ENCODE measurements at places on chromosomes 1 and 21. TPM values are rescaled to one million over a fixed set of nuclear protein-coding genes. Genes with fewer than 3 reads are reported as not detected.

GRCh38 chr21:30793581-30794314, 19.3 kb downstream of the KRTAP8-1 start:
- no peak for DNase-seq

- no peak for DNase-seq
Measured at GRCh38 chr1:64323054-64323453, 119.6 kb downstream of the UBE2U start.

GRCh38 chr1:29120947-29121485, 2.7 kb downstream of the TMEM200B start:
- DNase-seq = no peak

DNA sequence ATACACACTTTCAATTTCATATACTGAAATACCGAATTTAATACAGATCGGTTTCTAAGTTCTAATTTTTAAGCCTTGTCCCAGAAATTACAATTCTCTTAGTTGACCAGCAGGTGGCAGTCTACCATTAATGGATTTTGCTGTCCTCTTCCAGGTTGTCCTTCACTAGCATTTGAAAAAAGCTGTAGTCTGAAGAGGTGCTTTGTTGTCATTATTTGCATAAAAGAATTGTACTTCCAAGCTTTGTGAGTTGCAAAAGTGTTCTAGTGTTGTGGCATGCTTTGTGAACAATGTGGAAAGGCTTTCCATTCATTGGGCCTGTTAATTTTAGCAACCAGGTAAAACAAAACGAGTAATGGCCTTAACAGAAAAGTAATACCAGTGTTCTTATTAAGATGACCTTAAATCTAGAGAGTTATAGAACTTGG, 193.6 kb downstream of the RPS6KC1 start:
- no peak for DNase-seq

DNA sequence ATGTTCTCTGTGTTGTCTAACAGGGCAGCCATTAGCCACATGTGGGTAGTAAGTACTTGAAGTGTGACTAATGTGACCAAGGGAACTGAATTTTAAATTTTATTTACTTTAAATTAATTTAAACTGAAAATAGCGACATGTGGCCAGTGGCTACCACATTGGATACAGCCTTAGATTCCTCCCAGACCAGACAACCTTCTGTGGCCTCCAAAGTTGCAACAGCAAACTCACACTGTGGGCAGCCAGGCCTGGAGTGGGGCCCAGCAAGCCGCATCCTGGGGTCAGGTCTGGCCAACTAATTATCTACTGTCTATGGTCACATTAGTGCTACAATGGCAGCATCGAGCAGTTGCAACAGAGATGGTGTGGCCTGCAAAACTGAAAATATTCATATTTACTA, 11.7 kb downstream of the EIF2D start:
- no peak for DNase-seq

DCST2 gene
- 0.57 TPM for total RNA-seq

- DNase-seq = no peak
Measured at GRCh38 chr1:226549094-226549936, 751 bp downstream of the STUM start.

BEST4 gene
- total RNA-seq = not detected

- no peak for DNase-seq
Measured at GRCh38 chr1:168301664-168302320, 21.1 kb downstream of the TBX19 start.

ATP1A4 gene
- not detected for total RNA-seq

Measured in natural killer cell treated with Interleukin-12 subunit alpha and Interleukin-12 subunit beta and Interleukin-15 and Interleukin-18, amount 100 ng/mL, for 72 hours (primary cell).